ENCODE measurements at places on chromosomes 7 and 10. TPM values are rescaled to one million over a fixed set of nuclear protein-coding genes. Genes with fewer than 3 reads are reported as not detected.

The MSS51 gene
- total RNA-seq: 0.26 TPM

The AGBL3 gene
- total RNA-seq: 0.55 TPM

The FOXI2 gene
- total RNA-seq: not detected

The SLC26A5 gene
- not detected for total RNA-seq

The CALML3 gene
- total RNA-seq: not detected
